ENCODE measurements at places on chromosomes 3 and 15. TPM values are rescaled to one million over a fixed set of nuclear protein-coding genes. Genes with fewer than 3 reads are reported as not detected.

GRCh38 chr3:175737646-175738572, 878.8 kb downstream of the NAALADL2 start:
- DNase-seq, result no peak

- DNase-seq, result no peak
Measured at GRCh38 chr15:39605146-39605545, 24.3 kb downstream of the THBS1 start.

The ALDH1L1 gene
- 26.8 TPM for total RNA-seq

The PYGO1 gene
- 3.1 TPM for total RNA-seq

The VEPH1 gene
- 0.78 TPM for total RNA-seq

The NPAP1 gene
- total RNA-seq, result not detected

The LRRIQ4 gene
- total RNA-seq, result not detected

The CRABP1 gene
- total RNA-seq, result not detected

Data from cardiac septum (tissue), 1 donor.